ENCODE measurements at places on chromosomes 12 and 14.

GRCh38 chr12:96534339-96534738, 45.0 kb downstream of the CFAP54 start:
- DNase-seq: no peak

- no peak for DNase-seq
Observed at GRCh38 chr14:63478437-63478852, 64.7 kb downstream of the PPP2R5E start.

GRCh38 chr12:132386926-132387497, 57.6 kb upstream of the GALNT9 start:
- no peak for DNase-seq

- DNase-seq: no peak
Observed at GRCh38 chr12:129886541-129886940, 17.3 kb downstream of the TMEM132D start.

GRCh38 chr12:87597114-87597513, 432.1 kb downstream of the C12orf50 start:
- no peak for DNase-seq

GRCh38 chr12:125856896-125857295, 791.7 kb downstream of the AACS start:
- no peak for DNase-seq

DNA sequence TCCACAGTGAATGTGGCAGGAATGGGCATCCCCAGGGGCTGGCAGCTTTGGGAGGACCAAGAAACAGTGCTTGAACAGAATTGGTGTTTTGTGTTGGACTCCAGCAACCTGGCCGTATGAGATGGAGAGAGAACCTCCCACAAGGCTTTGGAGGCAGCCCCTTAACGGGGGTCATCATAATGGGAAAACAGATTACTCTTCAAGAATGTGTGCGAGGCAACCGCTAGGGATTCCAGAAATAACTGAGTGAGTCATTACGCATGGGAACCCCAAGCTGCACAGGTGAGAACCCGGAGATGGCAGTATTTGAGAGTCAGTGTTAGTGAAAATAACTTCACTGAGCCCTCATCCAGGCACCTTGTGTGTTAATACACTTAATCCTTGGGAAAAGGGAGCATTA, 567.8 kb upstream of the TBX3 start:
- no peak for DNase-seq

DNA sequence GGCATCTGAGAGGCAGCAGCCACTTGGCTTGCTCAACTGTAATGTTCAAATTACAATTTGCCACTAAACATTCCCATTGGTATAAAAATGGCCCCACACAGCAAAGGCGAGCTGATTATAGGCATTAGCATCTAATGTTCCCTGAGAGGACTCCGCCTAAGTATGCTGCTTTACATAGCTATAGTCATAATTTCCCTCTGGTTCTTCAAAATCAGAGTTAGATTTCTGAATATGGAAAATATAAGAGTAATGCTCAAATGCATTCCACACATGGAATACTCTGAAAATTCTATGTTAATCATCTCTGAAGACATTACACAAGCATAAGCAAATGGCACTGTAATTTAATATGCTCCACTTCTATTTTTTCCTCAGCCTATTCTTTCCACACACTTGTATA, 83.7 kb upstream of the BTG1 start:
- no peak for DNase-seq

DNA sequence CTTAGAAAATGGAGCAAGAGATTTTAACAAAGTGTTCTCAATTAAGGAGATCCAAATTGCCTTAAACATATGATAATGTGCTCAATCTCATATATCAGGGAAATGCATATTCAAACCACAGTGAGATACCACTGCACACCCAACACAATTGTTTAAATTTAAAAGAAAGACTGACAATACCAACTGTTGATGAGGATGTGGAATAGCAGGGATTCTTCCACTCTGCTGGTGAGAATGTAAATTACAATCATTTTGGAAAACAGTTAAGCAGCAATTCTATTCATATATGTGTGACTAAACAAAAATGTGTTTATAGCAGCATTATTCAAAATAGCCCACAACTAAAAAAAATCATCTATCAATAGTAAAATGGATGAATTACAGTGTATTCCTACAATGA, 144.2 kb downstream of the KICS2 start:
- DNase-seq: no peak

DNA sequence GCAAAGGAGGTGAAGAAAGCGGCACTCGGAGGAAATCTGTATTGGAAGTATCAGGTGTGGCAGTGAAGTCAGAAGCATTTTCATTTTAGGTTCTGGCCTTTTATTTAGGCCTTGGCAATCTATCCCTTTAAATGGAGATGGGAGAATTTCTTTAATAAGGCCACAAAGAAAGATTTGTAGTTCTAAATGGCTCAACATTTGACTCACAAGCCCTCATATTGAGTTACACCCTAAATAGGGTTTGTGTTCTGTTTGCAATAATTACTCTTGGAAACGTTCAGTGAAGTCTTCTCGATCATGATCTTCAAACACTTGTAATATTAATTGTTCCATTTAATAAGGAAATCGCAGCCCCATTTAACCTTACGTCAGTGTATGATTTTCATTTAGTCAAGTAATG, 25.3 kb upstream of the TMEM260 start:
- no peak for DNase-seq

- DNase-seq: no peak
Observed at GRCh38 chr14:73667854-73668253, 23.1 kb downstream of the DNAL1 start.

GRCh38 chr12:124171231-124171979, 123.5 kb upstream of the RFLNA start:
- no peak for DNase-seq

DNA sequence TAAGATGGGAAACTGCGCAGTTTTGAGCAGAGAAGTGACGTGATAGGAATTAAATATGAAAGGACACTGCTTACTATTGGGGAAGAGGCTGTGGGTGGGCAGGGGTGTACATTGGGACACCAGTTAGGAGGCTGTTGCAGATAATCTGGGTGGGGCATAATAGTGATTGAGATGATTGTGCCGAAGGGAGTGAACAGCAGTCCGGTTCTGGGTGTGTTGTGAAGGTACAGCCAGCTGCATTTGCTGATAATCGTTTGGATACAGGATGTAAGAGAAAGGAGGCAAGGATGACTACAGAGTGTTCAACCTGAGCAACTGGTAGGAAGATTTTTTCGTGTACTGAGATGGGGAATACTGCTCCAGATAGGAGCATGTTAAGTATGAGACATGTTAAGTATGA, 205.2 kb upstream of the NEDD1 start:
- no peak for DNase-seq

DNA sequence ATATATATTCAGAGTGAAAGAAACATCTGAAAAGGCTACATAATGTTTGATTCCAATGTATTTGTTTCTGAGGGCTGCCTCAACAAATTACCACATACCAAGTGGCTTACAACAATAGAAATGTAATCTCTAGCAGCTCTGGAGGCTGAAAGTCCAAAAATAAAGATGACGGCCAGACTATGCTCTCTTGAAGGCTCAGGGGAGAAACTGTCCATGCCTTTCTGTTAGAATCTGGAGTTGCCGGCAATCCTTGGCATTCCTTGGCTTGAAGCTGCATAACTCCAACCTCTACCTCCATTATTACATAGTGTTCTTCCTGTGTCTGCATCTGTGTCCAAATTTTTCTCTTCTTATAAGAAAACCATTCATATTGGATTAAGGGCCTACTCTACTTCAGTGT, 68.1 kb upstream of the PLEKHG7 start:
- DNase-seq: no peak

DNA sequence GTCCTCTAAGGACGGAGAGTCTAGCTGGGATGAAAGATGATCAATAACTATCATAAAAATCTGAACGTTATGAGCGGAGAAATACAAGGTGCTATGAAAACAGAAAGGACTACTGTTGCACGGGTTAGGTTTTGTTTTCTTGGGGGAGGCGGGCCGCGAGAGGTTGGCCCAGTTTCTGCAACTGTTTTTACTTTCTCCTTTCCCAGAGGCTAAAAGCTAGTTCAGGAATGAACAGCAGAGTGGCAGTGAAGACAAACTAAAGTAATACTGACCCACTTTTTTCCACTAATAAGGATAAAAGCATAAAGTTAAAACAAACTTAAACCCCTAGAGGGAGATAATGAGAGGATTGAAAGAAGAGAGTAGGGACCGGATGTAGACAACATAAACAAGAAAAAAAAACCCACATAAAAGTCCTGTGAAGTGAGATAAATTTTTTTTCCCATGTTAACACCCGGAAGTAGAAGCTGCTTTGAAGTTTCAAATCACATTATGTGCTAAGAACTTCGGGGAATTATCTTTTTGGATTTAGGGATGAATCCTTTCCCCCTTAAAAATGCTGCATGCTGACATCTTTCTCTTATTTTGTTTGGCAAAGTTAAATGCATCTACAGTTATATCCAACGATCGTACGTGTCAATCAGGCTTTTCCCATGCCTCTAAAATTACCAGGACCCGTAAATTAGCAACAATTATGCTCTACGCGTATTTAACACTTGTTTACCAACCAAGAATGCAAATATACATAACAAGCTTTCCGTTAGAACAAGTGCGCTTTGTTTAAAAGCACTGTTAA, 1.0 kb upstream of the CDK17 start:
- DNase-seq: peak; percentile 46

- no peak for DNase-seq
Observed at GRCh38 chr12:27585739-27586265, 61.8 kb downstream of the PPFIBP1 start.

Data from activated naive CD4-positive, alpha-beta T cell treated with Interleukin-2 at 50 U/mL for 16 hours (primary cell).